ENCODE measurements at places on chromosomes 16 and 17.

GRCh38 chr17:19728084-19728495 is 11.7 kb upstream of the SLC47A2 start:
- H3K4me1 ChIP-seq: peaks cover 11% of the 10 kb centered on the region
- no peaks in the 10 kb centered on the region for H3K27me3 ChIP-seq
- no peak overlapping the region for H3K4me3 ChIP-seq

DNA sequence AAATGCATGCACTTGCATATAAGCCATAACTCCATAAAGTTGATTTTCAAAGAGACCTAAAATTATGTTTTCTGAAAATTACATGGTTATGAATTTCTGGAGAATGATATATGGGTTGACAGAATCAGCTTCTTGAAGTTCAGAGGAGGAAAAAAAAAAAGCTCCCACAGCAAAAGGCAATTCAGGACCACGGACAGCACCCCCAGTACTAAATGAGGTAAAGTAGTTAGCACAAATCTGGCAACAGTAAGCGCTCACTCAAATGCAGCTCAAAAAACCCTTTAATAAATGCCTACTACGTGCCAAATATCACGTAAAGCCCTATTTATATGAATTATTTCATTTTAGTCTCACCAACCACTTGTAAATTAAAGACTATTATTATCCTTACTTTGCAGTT is 135.2 kb downstream of the SHISA9 start:
- no peak for DNase-seq
- H3K4me1 ChIP-seq: no peaks in the 10 kb centered on the region
- no peaks in the 10 kb centered on the region for H3K27me3 ChIP-seq
- no peaks in the 10 kb centered on the region for H3K36me3 ChIP-seq
- H3K4me3 ChIP-seq: no peak overlapping the region
- H3K27ac ChIP-seq: no peak overlapping the region

DNA sequence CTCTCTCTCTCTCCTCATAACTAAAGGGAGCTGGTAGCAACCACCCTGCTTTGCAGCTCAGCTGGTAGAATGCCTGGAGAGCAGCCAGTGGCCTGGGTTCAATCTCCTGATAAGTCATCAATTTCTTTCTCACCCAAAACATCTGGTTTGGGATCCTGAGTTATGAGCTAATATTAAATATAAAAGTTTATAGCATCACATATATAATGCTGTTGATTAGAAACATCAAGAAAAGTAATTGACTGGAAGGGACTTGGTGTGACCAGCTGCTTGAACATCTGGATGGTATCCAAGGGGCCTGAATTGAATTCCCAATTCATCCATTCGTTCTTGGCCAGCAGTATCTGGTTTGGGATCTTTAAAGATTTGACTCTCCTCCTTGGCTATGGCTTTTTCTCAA is 12.2 kb upstream of the ELAC2 start:
- DNase-seq: no peak
- H3K36me3 ChIP-seq: no peaks in the 10 kb centered on the region
- no peak overlapping the region for H3K27ac ChIP-seq
- H3K4me1 ChIP-seq: peaks cover 4% of the 10 kb centered on the region

DNA sequence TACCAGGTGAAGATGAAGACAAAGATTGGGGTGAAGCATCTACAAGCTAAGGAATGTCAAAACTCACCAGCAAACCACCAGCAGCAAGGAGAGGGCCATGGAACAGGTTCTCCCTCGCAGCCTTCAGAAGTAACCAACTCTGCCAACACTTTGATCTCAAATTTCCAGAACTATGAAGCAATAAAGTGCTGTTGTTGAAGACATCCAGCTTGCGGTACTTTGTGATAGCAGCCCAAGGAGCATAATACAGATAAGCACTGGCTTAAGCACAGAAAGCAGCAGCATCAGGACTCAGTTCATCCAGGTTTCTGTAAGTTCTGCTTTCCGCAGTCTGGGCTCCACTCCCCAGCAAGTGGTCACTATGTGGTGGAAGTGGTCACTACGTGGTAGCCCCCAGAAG is 16.0 kb upstream of the CDRT4 start:
- no peak overlapping the region for H3K27ac ChIP-seq
- H3K27me3 ChIP-seq: no peaks in the 10 kb centered on the region
- no peak for DNase-seq

DNA sequence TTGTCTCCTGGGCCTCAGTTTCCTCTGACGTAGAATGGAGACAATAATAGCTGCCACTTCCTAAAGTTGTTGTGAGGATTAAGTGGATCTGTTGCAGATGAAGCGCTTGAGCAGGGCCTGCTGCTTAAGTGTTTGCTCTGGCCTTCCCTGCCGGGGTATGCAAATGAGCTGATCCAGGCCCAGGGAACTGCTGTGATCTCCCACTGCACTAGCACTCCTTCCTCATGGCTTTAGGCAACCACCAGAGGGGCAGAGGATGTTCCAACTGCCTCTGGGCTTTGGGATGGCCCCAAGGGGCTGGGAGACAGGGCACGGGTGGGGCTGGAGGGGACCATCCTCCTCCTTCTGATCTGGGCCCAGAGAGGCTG is 6.2 kb downstream of the SBK1 start:
- H3K4me3 ChIP-seq: no peak overlapping the region
- peak overlapping the region; percentile 88 for H3K27ac ChIP-seq
- DNase-seq: no peak
- H3K27me3 ChIP-seq: no peaks in the 10 kb centered on the region
- peaks cover 45% of the 10 kb centered on the region for H3K4me1 ChIP-seq
- peaks cover 15% of the 10 kb centered on the region for H3K36me3 ChIP-seq

DNA sequence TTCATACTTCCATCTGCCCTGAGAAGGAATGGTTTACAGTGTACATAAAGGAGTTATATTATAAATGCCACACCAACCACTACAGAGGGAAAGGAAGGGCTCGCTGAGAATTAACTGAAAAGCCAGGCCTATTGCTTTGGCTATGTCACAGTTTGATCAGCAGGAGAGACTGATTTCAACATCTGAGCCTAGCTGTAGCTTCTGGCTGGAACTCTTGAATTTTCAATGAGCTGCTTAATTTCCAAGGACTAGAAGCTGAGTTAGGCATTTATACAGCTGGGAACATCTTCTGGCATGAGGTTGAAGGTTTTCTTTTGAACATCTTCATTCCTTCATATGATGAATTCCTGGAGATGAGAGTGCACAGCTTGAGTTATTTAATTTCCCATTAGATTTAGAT is 47.6 kb upstream of the GNAO1 start:
- no peak overlapping the region for H3K27ac ChIP-seq
- H3K36me3 ChIP-seq: no peaks in the 10 kb centered on the region
- no peak overlapping the region for H3K4me3 ChIP-seq
- peaks cover 16% of the 10 kb centered on the region for H3K27me3 ChIP-seq
- DNase-seq: no peak
- H3K4me1 ChIP-seq: no peaks in the 10 kb centered on the region

DNA sequence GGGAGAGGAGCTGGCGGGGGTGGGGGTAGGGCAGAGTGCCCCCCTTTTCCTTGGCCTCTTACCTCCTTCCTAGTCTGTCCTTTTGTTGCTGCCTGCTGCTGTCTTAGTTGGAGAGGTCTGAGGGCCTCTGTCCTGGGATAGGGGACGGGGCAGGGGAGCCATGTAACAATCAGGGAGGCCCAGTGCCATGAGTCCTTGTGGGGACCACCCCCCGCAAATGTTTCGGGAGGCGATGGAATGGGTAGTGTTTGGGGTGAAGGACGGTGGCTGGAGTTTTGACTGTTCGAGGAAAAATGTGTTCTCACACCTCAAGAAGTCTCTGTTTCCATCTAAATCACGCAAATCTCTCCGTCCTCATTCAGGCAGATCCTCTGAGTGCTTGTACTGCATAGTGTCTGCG is 99.0 kb downstream of the OR1D5 start:
- DNase-seq: no peak
- no peak overlapping the region for H3K27ac ChIP-seq
- no peak overlapping the region for H3K4me3 ChIP-seq
- peaks cover 14% of the 10 kb centered on the region for H3K36me3 ChIP-seq
- no peaks in the 10 kb centered on the region for H3K4me1 ChIP-seq

DNA sequence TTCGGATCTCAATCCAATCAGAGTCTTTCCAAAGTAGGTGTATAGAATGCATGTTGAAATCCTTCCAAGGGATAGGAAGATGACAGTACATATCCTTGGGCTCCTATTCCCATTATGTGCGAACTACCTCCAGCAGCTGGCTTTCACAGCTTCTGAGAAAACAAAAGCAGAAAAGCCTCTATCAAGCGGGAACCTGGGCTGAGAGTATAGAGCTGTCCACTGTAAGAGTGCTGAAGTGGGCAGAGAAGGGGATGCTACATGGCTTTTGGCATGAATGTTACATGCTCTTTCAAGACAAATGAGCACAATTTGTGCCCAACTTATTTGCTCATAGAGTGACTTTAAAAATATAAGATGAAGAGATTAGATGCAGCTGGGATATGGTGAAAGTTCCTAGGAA is 993.5 kb downstream of the CDH8 start:
- no peaks in the 10 kb centered on the region for H3K4me1 ChIP-seq
- no peaks in the 10 kb centered on the region for H3K27me3 ChIP-seq
- no peak for DNase-seq
- no peaks in the 10 kb centered on the region for H3K36me3 ChIP-seq

- H3K27ac ChIP-seq: no peak overlapping the region
- peak; percentile 37 for DNase-seq
- H3K4me3 ChIP-seq: peak overlapping the region; percentile 15
- H3K4me1 ChIP-seq: peaks cover 7% of the 10 kb centered on the region
- H3K27me3 ChIP-seq: peaks cover 2% of the 10 kb centered on the region
- no peaks in the 10 kb centered on the region for H3K36me3 ChIP-seq
These were observed 102.6 kb upstream of the CREBBP start for GRCh38 chr16:3983081-3983520.

- peak; percentile 60 for DNase-seq
- peaks cover 77% of the 10 kb centered on the region for H3K4me1 ChIP-seq
- no peaks in the 10 kb centered on the region for H3K36me3 ChIP-seq
- no peaks in the 10 kb centered on the region for H3K27me3 ChIP-seq
- H3K27ac ChIP-seq: peak overlapping the region; percentile 96
These were observed 1.6 kb downstream of the LASP1 start for GRCh38 chr17:38871247-38872015.

- H3K4me3 ChIP-seq: no peak overlapping the region
- peaks cover 7% of the 10 kb centered on the region for H3K36me3 ChIP-seq
- no peaks in the 10 kb centered on the region for H3K4me1 ChIP-seq
These were observed 13.9 kb upstream of the RNF213 start for GRCh38 chr17:80246726-80247125.

DNA sequence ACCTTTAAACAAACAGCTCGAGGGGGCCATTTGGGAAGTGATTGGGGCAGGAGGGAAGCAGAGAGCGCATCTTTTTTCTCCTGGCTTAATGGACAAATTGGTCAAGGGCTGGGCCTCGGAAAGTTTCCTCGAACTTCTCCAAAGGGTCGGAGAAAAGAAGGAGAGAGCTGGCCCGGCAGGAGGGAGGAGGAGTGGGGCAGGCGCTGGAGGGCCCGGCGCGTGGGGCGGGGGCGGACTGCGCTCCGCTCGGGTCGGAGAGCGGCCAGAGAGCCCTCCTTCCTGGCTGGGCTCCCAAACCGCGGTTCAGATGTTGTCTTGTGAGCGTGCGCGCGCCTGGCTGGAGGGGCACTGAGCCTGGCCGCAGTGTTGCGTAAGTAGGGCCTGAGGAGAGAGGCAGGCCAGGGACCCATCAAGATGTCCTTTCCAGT is 1.2 kb downstream of the MMP2 start:
- H3K27ac ChIP-seq: no peak overlapping the region
- no peak for DNase-seq
- H3K4me3 ChIP-seq: no peak overlapping the region
- peaks cover 4% of the 10 kb centered on the region for H3K4me1 ChIP-seq

- peak; percentile 68 for DNase-seq
- no peaks in the 10 kb centered on the region for H3K27me3 ChIP-seq
- H3K4me1 ChIP-seq: peaks cover 44% of the 10 kb centered on the region
- H3K4me3 ChIP-seq: peak overlapping the region; percentile 71
These were observed 4.2 kb upstream of the MXRA7 start for GRCh38 chr17:76714822-76715495.

DNA sequence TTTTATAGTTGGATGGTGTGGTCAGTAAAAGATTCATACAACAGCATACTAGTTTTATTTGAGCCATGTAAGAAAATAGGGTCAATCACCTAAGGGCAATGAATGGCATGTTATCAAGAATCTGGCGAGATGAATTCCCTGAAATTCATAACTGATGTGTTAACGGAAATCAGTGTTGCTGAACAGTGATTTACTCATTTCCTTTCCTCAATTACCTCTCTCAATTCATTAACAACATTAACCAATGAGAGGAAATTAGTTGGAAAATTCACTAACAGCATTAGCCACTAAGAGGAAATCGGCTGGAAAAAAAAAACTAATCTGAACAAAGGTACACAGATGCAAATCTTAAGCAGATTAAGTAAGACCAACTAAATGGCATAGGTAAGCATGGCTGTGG is 6.3 kb downstream of the CMTR2 start:
- DNase-seq: no peak
- H3K4me1 ChIP-seq: peaks cover 23% of the 10 kb centered on the region
- no peak overlapping the region for H3K4me3 ChIP-seq

DNA sequence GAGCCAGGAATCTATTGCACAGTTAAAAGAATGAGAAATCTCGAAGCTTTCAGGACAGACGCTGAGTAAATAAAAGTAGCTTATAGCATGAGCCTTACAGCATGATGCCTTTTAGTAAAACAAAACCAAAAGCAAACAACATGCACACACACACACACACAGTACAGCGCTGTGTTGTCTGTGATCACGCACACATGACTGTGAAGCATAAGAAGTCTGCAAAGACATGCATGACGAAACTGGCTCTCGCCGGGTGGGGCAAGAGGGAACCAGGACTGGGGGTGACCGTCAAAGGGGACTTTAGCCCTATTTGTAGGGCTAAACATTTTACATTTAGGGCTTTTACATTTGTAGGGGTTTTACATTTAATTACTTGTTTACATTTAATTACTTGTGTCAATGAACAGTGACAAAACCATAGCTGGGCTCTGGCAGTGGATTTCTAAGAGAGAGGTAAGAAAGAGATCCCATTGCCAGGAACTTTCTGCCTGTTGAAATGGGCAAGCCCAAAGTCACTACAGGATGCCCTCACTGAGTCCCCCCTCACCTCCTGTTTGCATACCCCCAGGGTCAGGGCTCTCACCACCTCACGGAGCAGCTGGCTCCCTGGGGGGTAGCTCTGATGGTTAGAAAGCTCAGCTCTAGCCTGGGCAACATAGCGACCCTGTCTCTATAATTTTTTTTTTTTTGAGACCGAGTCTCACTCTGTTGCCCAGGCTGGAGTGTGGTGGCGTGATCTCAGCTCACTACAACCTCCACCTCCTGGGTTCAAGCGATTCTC is 2.0 kb upstream of the TNFRSF13B start:
- H3K4me3 ChIP-seq: no peak overlapping the region
- DNase-seq: no peak
- no peaks in the 10 kb centered on the region for H3K4me1 ChIP-seq
- H3K27ac ChIP-seq: no peak overlapping the region
- H3K27me3 ChIP-seq: no peaks in the 10 kb centered on the region

DNA sequence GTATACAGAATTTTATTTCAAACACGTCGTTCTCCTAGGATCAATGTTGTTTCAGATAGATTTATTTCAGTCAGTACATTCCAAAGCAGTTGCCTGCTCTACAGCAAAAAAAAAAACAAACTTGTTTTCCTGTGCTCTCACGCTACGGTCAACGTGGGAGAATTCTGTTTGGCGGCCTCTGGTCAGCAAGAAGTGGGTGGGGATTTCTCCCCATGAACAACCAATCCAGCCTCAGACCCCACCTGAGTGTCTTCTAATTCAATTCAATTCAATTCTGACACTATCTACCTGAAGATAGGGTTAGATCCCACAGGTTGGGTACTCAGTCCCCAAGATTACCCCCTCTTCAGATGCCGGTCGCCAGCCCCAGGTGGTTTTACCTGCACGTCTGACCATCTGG is 22.1 kb downstream of the C17orf58 start:
- no peak overlapping the region for H3K27ac ChIP-seq
- no peak for DNase-seq
- peaks cover 5% of the 10 kb centered on the region for H3K36me3 ChIP-seq
- no peaks in the 10 kb centered on the region for H3K27me3 ChIP-seq
- no peaks in the 10 kb centered on the region for H3K4me1 ChIP-seq
